ENCODE measurements at places on chromosomes 4 and X.

DNA sequence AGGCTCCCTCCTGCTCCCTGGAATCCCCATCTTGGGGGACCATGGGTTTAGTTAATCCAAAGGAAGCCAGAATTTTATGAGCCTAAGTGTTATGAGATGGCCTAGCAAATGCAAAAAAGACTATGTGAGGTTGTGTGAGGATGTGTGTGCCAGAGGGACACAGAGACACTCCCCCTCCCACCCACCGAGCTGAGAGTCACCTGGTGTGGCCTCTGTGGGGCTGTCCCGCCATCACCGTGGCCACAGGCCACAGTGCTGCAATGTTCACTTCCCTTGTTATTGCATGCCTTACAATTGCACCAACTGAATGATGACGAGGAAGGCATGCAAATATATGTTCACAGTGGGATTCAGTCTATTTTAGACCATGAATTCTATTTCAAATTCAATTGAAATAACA, 601 bp upstream of the FGFBP2 start:
- DNase-seq, result peak; percentile 44

DNA sequence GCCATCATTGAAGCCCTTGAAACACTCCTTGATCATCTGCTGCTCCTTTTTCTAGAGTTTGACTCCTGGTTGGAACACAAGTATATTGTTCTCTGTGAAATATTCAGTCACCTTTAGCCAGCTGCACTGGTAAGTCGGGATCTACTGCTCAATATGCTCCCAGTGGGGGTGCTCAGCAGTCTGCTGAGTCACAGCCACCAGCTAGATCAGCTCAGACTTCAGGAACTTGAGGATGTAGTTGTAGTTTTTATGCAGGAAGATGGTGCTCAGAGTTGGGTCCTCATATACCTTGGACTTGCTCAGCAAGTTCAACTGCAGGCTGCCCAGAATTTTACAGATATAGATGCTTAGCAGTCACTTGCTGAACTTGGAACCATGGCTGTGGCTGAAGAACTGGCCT, 202.5 kb upstream of the RPL34 start:
- no peak for DNase-seq

DNA sequence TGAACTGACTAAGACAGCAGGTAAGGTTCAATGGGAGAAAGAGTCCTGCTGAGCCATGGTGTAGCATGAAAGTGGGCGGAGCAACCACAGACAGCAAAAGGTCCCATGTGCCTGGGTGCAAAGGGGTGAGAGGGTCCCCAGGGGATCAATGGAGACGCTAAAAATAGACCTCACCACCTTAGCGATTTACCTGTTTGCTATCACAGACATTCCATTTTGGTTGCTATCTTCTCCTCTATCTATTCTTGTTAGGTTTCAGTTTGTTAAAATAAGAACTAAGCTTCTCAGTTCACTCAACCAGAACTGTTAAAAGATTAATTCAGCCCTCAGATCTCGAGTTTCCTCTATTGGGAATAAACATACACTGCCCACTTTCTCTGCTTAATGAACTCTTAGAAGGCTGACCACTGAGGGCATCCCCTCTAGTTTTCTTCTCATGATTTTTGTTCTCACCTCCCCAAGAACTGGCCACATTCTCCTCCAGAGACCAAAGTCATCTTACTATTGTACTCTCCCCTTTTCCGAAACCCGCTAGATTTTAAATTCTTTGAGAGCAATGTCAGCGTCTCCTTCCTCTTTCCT, 136.7 kb downstream of the PARM1 start:
- DNase-seq, result no peak

- no peak for DNase-seq
Measured at GRCh38 chr4:163694385-163694784, 199.9 kb downstream of the TMA16 start.

DNA sequence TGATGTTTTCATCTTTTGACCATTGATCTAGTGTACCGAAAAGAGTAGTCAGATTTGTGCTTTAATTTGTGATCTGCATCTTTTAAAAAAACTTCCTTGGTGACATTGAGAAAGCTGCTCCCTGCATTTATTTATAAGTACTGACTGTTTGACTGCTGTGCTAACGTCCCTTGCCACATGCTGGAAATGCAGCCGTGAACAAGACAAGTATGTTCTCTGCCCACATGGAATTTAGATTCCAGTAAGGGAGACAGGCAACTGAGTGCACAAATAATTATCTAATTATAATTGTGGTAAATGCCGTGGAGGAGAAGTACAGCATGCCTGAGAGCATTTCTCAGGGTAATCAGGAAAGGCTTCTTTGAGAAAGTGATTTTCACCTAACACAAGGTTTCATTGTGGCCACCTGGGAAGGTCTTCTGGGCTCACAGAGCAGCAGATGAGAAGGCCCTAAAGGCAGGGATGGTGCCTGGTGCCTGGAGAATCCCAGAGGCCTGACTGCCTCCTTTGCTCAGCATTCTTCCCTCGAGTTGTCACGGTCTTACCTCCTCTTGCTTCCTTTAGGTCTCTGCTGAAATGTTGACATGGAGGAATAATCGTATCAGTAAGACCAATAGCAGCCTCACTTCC, 55.8 kb downstream of the PTTG2 start:
- no peak for DNase-seq

DNA sequence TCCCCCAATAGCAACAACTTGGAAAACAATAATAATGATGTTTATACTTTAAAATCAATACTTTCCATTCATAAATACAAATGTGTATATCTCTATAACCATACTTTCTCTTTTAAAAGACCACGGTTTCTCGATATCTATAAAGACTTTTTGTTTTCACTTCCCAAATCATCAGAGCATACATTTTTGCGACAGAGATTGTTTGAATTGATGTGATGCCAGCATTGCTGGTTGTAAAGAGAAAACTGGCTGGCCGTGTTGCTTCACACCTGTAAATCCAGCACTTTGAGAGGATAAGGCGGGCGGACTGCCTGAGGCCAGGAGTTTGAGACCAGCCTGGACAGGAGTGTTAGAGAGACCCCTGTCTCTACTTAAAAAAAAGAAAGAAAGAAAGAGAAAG, 77.6 kb upstream of the ZNF518B start:
- DNase-seq, result no peak

GRCh38 chr4:124459941-124460310, 252.6 kb downstream of the ANKRD50 start:
- DNase-seq, result no peak

- no peak for DNase-seq
Measured at GRCh38 chr4:148171596-148171995, 270.6 kb downstream of the NR3C2 start.
